ENCODE measurements at places on chromosomes 11 and 22.

DNA sequence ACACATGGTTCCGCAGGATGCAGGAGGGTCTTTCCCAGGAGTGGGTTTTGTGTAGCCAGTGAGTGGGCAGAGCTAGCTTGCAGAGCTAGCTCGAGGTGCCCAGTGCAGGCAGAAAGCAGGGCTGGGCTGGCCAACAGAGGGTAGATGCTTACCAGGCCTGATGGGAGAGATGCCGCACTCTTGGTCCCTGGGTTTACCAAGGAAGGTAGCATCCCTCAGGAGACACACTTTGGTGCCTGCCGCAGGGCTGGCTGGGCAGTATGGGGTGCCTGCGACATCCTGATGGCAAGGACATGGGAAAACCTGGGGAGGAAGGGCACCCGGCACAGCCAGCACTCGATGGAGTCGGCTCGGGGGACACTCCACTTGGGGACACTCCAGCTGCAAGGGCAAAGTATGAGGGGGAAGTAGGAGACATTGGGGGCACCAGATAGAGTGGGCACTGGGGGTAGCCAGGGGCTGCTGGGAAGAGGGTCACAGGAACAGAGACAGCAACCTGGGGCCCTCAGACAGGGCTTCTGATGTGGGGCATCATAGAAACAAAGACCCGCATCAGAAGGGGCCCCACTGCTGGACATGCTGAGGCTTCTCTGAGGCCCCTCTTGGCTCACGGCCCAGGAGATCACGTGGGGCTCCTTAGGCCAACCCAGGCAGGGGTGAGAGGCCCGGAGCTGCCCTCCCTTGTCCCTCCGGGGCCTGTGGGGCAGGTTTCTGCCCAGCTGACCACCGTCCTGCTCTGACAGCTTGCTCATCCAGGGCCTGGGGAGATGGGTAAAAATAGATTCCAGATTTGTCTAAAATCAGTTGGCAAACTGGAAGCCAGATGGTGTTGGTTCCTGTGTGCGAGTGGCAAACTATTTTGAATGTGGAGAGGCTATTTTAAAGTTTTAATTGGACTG, 89.8 kb downstream of the MORC2 start:
- DNase-seq: no peak

- DNase-seq: no peak
Observed at GRCh38 chr22:22710719-22711531, 66.5 kb downstream of the GGTLC2 start.

GRCh38 chr22:26267856-26268255, 98.6 kb downstream of the SEZ6L start:
- DNase-seq: no peak

GRCh38 chr11:72436661-72437060, 2.3 kb upstream of the CLPB start:
- no peak for DNase-seq

DNA sequence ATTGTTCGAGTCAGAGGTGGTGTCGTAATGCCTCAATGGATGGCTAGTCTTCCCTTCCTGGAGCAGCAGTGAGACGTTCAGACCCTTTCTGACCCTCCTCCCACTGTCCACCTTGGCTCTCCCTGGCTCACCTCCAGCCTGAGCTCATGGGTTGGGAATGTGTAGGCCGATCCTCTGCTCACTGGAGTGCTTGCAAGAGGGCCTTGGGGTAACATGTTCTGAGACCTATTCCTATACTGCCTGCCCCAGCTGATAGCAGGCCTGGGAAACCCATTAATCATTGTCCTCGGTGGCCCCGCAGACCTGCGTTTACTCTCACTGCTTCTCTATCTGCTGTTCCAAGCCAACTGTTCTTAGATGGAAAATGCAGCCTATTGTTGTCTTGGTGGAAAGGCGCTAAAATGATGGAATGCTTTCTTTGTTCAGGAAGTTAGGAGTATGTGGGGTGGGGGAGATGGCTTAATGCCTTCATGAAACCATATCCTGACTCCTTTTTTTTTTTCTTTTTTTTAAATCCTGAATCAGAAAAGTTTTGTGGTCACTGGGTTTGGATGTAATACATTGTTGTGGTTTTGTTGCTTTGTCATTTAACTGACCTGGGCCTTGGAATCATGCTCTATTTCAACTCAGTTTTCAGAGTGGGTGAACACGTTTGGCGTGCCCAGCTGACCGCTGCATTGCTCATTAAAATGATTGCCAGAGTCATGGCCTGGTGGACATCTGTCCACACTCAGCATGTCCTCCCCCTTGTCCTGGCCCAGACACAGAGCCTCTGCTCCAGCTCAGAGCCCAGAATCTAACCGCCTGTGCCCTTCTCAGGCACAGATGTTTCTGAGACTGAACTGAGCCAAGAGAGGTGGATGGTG, 72.5 kb downstream of the MICAL2 start:
- peak; percentile 22 for DNase-seq

- no peak for DNase-seq
Observed at GRCh38 chr22:36387709-36387958, 133 bp downstream of the MYH9 start.

GRCh38 chr11:611001-611996, 4.5 kb downstream of the IRF7 start:
- no peak for DNase-seq

- DNase-seq: no peak
Observed at GRCh38 chr22:37212174-37212906, at the start of gene SSTR3. TSS of gene SSTR3 (minus strand) at chr22:37212477. CDS start at chr22:37207803, 4,674 bp downstream.

GRCh38 chr11:129291546-129291945, 84.1 kb upstream of the BARX2 start:
- DNase-seq: no peak

GRCh38 chr11:134429106-134429505, 17.1 kb upstream of the B3GAT1 start:
- no peak for DNase-seq

DNA sequence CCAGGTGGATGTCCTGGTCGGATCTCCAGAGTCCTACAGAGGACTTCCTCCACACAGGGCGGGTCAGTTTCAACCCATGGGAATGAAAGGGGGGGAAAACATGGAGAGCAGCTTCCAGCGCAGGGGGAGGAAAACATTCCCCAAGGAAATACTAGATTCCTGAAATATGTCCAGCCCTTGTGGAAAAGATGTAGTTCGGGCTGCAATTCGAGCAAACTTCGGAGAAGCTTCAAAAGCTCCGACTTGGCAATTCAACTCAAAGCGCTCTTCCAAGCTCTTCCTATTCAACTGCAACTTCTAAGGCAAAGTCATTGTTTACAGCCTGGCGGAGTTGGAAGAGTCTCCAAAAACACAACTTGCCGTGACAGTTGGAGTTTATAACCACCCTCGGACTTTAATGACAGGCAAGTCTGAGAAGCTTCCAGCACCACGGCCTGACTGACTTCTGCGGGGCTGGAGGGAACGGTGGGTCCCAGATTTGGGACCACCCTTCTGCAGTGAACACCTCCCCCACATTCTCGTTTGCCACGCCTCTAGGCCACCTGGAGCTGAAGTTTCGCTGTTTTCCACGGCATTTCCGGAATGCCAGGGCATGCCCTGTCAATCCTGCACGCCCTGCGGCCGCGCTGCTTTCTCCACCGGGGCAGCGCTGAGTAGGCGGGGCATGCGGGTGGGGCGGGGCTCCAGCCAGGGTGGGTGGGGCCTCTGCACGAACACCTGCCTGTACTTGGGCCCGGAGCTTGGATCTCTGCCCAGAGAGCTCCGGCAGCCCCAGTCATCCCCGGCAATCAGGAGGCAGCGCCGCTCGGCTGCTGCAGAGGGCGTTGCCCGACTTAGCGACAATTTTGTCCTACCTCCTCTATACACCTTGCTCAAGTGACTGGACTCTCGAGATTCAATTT, 49.0 kb upstream of the BIRC3 start:
- no peak for DNase-seq

- DNase-seq: no peak
Observed at GRCh38 chr22:29105468-29105867, 32.6 kb downstream of the KREMEN1 start.

DNA sequence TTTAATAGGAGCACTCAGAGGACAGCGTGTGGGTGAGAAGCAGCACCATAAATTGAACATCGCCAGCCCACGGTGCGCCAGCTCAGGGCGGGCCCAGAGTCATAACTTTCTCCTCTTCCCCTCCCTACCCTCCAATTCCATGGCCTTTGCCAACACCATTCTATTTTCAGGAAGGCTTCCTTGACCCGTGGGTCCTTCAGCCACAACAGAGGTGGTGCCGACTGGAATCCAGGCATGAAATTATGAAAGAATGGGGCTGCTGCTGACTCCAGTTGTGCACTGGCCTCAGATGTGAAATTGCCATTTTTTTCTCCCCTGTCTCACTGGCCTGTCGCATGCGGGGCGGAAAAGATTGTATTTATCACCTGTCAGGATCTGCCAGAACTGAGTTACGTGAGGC, 345.9 kb downstream of the MIAT start:
- no peak for DNase-seq

DNA sequence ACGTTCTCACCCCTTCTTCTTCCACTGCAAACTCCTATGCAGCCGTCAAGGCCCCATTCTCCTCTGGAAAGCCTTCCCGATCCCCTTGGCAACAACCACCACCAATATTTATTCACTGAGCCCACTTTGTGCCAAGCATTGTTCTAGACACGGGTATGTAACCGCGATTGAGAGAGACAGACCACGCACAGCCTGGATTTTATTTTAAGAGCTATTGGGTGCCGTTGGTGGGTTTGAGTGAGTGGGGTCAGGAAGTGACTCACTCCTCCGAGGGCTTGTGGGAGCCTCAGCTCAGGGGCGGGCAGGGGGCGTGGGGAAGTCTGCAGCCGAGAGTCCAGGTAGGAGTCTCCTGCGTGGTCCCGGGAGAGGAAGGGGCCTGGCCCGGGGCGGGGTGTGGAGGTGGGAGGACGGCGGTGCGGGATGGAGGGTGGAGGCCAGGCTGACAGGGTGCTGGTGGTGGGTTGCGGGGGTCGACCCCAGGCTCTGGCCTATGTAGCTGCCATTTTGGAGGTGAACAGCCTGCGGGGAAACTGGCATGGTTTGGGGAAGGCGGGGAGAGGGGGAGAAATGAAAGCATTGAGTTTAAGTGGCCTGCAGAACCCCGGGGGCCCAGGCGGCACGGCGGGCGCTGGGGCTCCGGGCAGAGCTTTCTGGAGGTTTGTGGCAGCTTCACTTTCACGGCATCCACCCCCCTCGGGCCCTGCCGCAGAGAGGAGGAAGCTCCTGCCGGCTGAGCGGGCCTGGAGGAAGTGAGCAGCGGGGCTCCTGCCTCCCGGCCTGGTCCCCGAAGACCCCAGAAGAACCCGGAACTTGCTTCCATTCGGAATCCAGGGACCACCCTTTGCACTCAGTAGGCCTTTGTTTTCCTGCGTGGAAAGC, 547 bp downstream of the PARVG start:
- no peak for DNase-seq

DNA sequence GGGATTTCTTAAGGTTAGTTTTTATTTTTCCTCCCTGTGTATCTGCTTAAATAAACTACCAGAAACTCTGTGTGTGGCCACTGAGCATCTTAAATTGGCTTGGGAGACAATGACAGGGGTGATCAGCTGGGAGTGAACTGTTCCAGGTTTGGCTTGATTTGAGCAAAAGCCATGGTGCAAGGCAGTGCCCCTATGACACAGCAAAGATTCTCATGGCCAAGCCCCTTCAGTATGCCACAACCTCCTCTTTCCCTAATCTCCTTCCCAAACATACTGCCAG, 370.5 kb downstream of the SOX6 start:
- no peak for DNase-seq

DNA sequence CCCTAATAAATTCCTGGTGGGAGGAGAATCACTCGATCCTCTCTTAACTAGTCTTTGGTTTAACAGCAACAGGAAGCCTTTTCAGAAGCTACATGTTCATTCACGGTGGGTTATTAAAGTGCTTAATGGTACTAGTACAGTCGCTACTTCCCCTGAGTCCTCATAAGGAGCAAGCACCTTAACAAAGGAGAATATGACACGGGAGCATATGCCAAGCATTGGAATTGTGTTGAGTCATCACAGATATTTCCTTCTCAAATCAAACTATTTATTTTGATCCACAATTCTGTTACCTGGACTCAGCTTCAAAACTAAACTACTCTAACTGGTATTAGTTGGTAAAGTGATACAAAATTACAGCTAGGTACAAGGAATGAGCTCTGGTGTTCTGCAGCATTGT, 177.5 kb upstream of the CTSC start:
- DNase-seq: no peak

DNA sequence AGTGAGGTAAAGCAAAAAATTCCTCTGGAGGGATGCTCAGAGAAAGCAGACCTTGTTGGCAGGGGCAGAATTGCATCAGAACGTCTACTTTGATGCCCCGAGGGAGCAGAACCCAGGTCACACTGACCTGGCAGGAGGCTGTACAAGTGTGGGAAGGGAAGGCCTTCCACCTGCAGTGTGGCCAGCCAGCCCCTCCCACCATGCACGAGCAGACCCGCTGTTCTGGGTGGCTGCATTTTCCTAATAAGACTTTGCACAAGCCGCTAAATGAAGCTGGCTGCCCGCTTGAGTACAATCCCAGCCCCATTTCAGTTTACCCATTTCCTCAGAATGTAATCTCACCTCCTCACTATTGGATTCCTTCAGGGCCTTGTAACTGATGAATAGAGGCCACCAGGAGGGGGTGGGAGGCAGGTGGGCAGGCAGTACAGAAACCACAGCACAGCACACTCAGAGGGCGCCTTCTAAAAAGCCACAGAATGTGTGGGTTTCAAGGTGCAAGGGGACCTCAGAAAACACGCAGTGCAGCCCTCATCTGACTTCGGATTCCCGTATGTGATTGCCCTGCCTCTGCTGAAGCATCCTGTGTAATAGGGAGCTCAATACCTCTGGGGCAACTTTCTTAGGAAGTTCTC, 316.6 kb downstream of the OPCML start:
- DNase-seq: no peak

Data from DMS79 (cell line).